ENCODE measurements at places on chromosomes 5 and 9.

- no peak for DNase-seq
These were observed 92.1 kb upstream of the ERBIN start for GRCh38 chr5:65834306-65834705.

- no peak for DNase-seq
These were observed 13.7 kb downstream of the NPM1 start for GRCh38 chr5:171401167-171401947.

DNA sequence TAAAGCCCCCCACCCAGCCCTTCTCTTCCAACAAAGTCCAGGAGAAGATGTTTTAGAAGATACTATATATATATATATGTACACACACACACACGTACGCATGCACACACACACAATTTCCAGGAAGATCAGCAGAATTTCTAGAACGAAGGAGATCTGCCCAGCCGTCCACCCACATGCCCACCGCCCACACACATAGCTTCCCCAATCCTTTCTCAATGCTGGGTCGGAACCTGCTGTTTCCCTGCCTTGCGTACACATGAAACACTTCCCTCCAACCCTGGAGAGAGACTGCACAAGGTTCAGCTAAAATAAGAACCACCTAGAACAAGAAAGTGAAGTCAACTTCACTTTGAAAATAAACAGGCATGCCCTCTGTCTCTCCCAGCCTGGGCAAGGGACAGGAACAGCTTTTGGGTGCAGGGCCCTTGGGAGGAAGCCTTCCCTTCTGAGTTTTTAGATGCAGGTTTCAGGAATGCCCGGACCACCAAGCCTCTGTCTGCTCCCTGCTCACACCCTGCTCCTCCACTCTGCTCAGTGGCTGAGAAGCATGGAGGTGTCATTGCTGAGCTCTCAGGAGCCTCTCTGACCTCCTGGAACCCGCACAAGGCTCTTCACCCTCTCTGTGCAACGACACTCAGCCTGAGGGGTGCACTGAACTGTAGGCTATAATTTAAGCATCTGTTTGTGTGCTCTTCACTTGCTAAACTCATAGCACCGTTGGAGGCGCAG is 149.4 kb downstream of the C5orf15 start:
- DNase-seq, result no peak

DNA sequence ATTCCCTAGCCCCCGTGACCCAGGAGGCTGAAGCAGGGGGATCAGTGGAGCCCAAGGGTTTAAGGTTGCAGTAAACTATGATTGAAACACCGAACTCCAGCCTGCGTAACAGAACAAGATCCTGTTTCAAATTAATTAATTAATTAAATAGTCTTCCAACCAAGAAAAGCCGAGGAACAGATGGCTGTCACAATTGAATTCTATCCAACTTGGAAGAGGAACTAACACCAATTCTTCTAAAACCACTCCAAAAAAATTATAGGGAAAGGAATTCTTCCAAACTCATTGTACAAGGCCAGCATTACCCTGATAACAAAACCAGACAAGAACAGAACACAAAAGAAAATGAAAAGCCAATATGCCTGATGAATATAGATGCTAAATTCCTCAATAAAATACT is 43.4 kb upstream of the RGS7BP start:
- no peak for DNase-seq

DNA sequence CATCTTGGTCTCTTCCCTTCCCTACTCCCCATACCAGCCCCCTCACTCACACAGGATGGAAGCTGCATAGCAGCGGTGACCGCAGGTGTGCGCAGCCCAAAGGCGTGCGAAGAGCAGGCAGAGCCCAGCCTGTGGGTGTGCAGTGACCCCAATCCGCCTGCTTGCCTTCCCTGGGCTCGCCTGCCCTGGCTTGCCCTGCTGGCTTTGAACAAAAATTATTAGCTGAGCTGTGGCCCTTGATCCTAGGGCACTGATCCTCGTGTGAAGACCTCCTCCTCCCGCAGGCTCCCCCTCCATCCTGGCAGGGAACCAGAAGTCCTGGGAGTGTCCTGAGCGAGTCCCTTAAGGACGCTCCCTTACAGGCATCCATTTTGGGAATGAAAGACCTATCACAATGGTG is 31.9 kb downstream of the MORN5 start:
- DNase-seq, result no peak

DNA sequence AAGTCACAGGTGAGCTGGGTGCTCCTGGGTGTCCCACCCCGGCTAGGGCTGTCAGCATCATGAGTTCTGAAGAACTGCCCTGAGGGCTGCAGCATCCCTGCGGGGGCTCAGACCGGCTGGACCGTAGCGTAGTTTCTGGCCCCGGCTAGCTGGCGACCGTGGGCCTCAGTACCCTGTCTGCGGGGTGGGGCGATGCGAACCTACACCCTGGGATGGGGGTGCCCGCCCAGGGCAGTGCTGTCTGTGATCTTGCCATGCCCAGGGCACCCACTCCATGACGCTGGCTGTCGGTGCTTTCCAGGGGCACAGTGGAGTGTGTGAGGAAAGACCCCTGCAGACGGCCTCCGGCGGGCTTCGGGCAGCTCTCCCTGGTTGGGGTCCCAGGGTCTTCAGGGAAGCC is 66.5 kb upstream of the IRX4 start:
- DNase-seq, result no peak

- peak; percentile 44 for DNase-seq
These were observed 50.3 kb downstream of the SLC22A5 start for GRCh38 chr5:132419502-132420468.

Measured in stimulated activated CD8-positive, alpha-beta memory T cell treated with anti-CD3 and anti-CD28 coated beads, Interleukin-4, amount 100 ng/mL, for 1 hour (primary cell).